ENCODE measurements at places on chromosomes 16 and 17.

DNA sequence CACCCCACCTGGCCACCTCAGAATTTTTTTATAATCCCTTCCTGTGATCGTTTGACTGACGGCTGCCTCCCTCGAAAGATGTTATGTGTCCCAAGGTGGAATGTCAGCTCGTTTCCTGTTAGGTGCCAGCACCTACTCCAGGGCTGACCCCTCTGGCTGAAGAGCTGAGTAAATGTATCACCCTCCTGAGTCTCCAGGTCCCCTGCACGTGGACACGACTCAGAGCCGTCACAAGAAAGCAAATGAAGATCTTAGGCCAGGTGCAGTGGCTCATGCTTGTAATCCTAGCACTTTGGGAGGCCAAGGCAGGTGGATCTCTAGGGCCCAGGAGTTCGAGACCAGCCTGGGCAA is 273.2 kb downstream of the C16orf95 start:
- DNase-seq: no peak

DNA sequence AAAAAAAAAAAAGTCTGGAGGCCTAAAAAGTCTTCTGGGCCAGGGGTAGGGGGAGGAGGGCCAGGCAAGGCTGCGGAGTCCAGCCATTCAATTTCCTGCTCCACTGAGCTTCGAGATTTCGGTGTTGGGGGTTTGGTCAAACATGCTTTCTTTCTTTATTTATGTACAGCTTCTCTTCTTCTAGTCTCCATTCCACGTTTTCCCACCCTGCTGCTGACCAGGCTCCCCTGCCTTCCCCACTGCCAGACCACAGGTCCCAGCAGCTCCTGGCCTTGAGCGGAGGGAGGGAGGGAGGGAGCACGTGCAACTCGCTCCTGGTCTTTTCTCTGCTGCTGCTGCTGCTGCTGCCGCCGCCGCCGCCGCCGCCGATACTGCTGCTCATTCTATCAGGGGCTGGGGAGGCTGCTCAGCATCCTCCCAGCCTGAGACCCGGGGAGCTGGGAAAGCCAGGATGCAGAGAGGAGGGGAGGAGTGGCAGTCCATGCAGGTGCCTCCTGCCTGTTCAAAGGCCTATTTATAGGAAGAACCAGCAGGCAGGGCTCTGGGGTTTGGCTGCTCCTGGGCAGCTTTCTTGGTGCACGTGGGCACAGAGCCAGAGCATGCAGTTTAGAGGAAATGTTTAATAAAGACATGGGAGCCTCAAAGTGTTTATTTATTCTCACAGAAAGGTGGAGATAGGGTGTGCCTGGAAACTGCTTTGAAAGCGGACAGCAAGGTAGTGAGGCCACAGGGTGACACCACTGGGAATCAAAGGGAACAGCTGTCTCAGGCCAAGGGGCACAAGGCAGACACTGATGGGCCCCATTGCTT is 23.4 kb upstream of the ZFHX3 start:
- DNase-seq: no peak

DNA sequence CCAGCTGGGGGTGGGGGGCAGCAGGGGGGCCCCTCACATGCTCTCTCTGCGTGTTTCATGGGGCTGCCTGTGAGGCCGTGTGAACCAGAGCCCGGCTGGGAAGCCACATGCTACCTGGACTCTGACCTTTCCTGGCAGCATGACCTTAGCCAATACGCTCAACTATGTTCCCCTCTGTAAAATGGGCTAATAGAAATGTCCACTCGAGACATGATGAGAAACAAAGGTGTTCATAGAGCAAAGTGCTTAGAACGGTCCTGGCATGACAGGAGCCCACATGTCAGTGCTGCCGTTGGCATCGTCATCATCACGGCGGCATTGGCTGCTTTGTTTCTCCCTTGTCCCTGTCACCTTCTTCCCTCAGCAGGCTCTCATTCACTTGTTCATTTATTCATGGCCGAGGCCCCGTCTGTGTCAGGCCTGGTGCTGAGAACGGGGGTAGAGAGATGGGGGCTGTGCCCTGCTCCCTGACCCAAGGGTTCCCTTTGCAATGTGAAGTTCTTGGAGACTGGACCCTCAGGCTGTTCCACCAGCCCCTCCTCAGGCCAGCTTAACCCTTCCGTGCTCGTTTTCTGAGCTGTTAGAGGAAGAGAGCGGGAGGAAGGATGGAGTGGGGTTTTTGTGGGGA is 291.4 kb downstream of the SEC14L1 start:
- no peak for DNase-seq

DNA sequence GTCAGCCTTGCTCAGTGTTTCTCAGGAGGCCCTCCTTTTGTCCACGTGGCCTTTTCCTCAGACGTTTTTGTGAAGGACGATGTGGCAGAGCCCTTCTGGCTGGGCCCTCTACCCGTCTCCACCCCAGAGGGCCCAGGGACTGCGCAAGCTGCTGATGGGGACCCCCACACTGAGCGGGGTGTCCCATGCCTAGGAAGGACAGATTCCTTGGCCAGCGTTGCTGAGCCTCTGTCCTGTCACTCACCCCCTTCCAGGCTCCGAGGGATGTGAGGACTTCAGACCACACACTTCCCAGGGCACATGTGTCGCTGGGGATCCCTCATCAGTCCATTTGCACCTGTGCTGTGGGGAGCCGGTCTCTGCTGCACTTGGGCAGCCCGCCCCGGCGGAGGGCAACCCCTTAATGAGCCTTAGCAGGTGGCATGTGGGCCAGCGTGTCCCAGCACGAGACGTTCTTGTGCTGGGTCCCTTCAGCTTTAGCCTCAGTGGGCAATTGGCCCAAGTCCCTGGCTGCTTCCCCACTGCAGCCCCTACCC is 48.3 kb downstream of the NT5M start:
- DNase-seq: no peak

- DNase-seq: no peak
These were observed 11.1 kb downstream of the USP6 start for GRCh38 chr17:5126719-5127488.

GRCh38 chr17:31480067-31480466 is 88.6 kb downstream of the RAB11FIP4 start:
- no peak for DNase-seq

GRCh38 chr17:40323391-40324381 is 14.7 kb downstream of the RARA start:
- DNase-seq: peak; percentile 93
